GM18507 (cell line): ENCODE measurements at places on chromosomes 3 and 15.

- no peak for DNase-seq
These were observed 75.9 kb upstream of the ALDH1L1 start for GRCh38 chr3:126256251-126256650.

DNA sequence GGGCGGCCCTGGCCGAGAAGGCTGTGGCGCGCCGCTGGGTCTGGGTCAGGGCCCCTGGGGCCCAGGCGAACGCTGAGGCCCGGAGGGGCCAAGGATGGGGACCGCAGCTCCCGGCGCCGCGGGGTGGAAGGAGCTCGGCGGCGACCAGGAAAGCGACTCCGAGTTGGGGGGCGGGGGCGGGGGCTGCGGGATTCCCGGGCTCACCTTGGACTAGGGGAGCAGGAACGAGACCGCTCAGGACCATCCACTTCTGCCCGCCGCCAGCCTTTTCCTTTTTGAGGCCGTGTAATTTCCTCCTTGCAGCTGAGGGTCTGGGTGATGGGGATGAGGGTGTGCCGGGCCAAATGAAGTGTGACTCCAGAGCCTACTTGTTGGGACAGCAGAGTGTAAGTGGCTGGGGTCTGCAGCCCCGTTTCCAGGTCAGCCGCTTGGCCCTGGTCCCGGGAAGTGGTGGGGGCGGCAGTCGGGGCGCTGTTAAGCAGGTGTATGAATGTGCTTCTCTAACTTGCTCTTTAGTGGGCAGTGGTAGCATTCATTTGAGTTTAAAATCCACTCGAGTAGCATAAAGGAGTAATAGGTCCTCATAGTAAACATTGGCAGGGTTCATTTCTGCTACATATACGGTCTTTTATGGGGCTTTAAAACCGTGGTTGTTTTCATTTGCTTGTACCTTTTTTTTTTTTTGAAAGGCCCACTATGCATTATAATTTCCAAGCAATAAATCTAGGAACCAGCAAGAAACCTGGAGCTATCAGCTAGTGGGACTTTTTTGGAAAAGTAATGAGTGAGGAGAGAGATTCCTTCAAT is 717 bp downstream of the PXK start:
- no peak for DNase-seq

GRCh38 chr3:188584958-188585689 is 431.2 kb downstream of the LPP start:
- no peak for DNase-seq

DNA sequence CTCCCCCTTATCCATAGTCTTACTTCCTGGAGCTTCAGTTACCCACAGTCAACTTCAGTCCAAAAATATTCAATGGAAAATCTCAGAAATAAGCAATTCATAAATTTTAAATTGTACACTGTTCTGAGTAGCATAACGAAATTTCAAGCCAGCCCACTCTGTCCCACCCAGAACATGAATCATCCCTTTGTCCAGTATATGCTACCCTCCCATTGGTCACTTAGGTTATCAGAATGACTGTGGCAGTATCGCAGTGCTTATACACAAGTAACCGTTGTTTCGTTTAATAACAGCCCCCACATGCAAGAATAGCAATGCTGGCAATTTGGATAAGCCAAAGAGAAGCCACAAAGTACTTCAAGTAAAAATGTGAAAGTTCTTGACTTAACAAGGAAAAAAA is 325.3 kb upstream of the ADAMTS9 start:
- DNase-seq = no peak

- DNase-seq = peak; percentile 35
These were observed 993 bp downstream of the PLCL2 start for GRCh38 chr3:16885593-16886302.

DNA sequence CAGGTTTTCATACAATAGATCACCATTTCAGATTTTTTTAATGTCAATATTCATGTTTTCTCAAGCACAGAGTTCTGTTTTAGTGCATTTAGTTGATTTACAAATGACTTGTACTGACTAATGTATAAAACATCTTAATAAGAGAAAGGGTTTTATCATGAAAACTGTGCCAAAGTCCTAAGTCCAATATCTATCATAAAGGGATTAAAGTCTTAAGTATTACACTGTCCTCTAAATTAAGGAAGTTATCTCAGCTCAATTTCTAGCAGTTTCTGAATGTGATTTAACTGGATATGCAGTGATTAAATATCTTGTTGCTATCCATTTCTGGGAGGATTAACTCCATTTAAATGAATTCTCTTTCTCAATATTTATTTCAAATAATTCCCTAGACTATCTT is 381.1 kb upstream of the CNTN4 start:
- DNase-seq = no peak

DNA sequence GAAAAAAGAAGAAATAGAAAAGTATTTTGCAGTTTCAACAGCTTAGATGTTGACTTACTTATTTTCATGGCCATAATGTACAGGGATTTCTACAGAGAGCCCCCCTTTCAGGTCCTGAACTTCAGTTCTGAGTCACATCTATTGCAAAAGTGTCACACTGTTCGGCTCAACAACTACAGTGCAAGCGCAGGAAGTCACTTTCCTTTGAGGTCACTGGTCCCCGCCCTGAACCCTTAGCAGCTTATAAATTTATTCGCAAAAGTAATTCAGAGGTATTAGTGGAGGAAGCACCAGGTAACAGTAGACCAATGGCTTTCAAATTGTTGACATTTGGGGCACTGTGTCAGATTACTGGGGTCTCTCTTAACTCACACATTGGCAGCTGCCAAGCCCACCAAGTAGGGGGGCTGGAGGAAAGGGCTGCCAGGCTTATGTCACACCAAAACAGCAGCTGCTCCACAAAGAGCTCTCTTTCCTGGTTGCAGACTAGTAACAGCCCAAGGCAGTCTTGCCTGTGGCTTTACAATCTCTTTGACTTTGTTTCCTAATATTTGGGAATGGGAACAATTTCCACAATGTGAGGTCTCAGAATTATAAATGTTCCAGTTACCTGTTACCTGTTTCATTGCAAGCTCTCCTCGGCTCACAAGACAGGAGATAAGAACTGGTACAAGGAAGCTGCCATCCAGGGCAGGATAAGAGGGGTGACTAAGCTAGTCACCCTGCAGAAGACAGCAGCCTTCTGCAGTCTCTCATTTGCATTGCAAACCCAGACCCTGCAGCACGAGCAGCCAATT is 130.2 kb upstream of the STRIT1 start:
- no peak for DNase-seq

DNA sequence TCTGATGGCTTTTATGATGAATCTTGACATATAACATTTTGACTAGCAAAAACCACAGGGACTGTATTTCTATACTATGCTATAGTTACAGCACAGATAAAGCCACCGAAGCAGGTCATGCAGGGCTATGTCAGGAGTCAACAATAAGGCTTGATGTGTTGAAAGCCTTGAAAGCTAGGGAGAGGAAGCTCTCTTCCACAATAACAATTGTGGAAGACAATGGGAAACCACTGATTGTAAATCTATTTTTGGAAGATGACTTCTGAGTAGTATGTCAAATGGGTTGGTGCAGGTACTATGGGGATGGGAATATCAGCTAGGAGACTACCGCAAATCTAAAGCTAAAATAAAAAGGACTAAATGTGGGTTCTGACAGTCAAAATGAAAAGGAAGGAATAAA is 4.0 kb upstream of the AQR start:
- no peak for DNase-seq

GRCh38 chr3:84830476-84830875 is 128.3 kb upstream of the CADM2 start:
- no peak for DNase-seq

DNA sequence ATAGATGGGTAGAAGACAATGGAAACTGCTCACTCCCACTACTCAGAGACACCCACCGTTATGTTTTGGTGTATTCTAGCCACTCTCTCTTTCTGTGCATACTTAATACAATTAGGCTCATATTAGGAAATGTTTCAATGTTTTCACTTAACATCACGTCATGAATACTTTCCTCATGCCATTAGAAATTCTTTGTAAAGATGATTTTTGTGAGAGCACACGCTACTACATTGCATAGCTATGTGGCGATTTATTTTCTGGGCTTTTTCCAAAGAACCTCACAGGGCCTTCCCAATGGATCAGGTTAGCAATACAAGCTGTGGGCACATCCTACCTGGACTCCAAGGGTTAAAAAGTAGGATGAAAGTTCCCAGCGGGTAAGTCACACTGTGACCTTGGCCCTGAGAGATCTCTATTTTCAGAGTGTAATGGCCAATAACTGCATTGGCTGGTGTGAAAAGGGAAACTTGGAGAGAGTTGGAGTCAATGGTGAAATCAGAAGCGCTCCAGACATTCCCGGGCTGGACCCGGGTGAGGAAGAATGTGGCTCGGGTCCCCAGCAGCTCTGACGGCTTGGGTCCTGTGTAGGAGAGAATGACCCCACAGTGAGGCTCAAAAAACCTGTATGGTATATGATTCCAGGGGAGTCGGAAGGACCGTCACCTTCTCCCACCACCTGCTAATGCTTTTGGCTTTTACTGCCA is 25.8 kb upstream of the TGM5 start:
- no peak for DNase-seq

- DNase-seq = no peak
These were observed 13.5 kb downstream of the CCDC14 start for GRCh38 chr3:123947482-123947881.

DNA sequence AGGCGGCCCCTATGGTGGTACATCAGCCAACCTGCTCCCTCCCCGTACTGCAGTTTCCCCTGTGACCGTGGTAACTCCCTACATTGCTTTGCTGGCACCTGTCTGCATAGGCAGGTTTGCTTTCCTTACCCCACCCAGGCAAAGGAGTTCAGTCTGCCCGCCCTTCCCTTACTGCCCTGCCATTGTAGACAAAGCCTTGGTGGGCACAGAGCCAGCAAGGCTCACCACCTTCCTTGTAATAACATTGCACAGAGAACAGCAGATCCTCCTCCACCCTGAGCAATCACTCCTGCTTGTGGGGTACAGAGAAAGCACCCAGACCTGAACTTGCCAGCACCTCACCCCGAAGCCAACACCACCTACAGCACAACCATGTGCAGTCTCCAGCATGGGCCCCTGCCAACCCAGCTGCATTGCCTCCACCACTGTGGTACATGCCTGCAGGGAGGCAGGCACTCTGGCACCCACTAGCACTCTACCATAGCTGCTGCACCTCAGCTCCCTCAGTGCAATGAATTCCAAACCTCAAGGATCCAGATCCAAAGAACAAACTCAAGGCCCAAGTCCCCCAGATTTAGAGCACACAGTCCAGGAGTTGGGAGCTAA is 192.7 kb upstream of the KCNMB2 start:
- DNase-seq = no peak

DNA sequence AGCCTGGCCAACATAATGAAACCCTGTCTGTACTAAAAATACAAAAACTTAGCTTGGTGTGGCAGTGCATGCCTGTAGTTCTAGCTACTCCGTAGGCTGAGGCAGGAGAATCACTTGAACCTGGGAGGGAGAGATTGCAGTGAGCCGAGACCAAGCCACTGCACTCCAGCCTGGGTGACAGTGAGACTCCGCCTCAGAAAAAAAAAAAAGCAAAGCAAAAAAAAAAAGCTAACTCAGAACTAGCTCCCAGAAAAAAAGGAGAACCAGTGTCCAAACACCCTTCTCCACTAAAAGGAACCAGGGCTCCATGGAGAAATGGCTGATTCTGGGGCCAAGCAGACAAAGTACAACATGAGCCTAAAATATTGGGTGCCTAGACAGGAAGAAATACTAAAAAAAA is 16.7 kb upstream of the CRTC3 start:
- no peak for DNase-seq

DNA sequence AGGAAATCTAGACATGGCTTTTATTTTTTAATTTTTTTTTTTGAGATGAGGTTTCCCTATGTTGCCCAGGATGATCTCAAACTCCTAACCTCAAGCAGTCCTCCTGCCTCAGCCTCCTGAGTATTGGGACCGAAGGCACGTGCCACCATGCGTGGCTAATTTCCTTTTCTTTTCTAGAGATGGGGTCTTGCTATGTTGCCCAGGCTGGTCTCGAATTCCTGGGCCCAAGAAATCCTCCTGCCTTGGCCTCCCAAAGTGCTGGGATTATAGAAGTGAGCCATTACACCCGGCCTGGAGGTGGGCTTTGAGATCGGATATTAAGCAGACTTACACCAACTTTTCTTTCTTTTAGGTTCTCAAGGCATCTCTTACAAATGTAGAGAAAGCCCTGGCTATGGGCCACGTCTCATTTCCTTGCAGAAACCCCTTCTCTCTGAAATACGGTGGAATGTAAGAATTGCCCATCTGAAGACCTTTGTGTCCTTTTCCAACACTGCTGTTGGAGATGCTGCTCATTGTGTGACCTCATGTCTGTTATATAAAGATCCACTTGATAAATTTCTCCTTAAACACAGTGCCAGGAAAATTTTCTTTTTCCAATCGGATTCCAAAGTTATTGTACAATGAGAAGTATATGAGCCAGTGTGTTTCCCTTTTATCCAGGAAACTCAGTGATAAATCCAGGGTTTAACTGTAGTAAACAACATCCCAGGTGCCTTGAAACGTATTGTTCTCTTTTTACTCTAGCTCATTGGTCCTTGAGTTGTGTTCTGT is 36.8 kb upstream of the CFAP161 start:
- DNase-seq = no peak

- DNase-seq = no peak
These were observed 256.6 kb downstream of the OCA2 start for GRCh38 chr15:27842526-27842925.

- no peak for DNase-seq
These were observed 66.7 kb downstream of the ATP10A start for GRCh38 chr15:25796395-25796794.

DNA sequence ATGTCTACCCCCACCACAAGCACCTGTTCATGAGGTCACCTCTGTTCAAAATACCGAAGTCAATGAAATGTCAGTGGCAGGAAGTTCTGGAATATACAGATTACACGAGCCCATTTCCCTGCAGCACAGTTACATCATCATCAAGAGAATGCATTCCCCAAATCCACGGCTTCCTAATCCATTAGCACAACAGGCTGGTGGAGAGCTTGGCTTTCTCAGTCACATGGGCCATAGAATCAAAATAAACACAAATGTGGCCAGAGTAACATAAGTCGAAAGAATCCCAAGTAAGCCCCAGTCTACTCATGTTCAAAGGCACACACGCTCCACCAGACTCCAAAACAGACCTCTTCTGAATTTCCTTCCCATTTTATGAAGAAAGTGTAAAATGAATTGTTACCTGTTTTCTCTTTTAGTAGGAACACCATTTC is 419.3 kb downstream of the MAGI1 start:
- no peak for DNase-seq

- DNase-seq = no peak
These were observed 19.4 kb downstream of the PLSCR1 start for GRCh38 chr3:146524961-146525360.

DNA sequence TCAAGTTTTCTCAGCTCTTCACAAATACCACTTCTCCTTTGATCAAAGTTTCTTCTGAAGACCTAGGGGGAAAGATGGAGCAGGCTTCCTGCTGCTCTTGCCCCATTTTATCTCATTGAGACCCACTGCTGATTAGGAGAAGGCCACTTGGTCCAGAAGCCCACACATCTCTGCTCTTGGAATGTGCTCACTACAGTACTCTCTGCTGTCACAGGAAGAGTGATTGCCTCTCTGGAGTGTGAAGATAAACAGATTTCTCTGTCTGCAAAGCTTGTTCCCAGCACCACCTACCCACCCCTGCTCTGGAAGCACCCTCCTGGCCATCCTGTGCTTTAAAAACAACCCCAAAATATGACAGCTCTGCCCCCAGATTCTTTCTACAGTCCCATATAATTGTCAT is 41.3 kb upstream of the PRTG start:
- DNase-seq = no peak
